ENCODE measurements at places on chromosomes 5 and 9.

- no peak for DNase-seq
These were observed 131.6 kb downstream of the TLR4 start for GRCh38 chr9:117835798-117836197.

GRCh38 chr9:3028535-3028934 lies 184.6 kb upstream of the PUM3 start:
- peak; percentile 33 for DNase-seq

DNA sequence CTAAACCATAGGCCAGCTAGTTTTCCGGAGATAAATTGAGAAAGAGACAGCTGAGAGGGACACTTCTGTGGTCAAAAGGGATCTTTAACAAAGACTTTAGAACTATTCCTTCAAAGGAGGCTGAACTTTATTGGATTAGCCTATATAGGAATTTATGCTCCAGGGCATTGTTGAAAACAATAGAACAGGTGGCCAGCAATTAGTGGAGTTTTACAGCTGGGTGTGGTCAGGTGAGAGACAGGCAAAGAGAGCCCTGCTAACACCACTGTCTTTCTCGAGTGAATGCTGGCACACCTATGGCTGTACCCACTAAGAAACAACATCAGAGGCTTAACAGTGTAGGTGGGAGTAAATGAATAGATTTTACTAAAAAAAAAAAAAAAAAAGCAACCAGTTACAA lies 16.7 kb upstream of the TLR4 start:
- no peak for DNase-seq

DNA sequence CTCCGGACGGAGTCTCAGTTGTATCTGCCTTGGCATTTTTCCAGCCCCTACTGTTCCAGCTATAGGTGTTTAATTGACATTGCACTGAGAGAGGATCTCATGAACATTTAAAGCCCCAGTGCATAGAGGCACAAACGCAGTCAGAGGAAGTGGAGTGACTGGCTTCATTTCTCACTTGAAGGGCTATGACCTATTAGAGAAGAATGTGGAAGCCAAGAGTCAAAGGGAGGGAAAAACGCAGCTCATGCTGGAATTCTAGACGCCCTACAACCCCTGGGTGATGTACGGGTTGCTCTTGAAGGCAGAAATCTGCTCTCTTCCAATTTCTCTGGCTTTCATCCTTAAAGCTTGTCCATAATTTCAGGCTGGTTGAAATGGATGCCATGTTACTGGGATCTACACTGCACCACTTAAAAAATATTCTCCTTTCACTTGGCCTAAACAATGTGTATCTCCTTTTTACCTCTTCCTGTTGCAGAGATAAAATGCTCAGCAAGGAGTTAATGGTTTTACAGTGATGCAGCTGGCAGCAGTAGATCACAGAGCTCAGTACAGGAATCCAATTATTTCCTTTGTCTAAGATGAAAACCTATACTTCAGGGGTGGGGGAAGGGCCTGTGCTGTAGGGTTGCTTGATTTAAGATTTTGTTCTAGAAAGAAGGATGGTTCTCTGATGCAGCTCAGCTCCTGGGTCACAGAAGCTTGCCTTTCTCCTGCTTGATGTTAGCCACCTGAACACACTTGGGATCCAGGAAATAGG lies 61.8 kb upstream of the MAMDC2 start:
- DNase-seq = no peak

- peak; percentile 52 for DNase-seq
These were observed 681 bp downstream of the MAN2A1 start for GRCh38 chr5:109690242-109690974.

DNA sequence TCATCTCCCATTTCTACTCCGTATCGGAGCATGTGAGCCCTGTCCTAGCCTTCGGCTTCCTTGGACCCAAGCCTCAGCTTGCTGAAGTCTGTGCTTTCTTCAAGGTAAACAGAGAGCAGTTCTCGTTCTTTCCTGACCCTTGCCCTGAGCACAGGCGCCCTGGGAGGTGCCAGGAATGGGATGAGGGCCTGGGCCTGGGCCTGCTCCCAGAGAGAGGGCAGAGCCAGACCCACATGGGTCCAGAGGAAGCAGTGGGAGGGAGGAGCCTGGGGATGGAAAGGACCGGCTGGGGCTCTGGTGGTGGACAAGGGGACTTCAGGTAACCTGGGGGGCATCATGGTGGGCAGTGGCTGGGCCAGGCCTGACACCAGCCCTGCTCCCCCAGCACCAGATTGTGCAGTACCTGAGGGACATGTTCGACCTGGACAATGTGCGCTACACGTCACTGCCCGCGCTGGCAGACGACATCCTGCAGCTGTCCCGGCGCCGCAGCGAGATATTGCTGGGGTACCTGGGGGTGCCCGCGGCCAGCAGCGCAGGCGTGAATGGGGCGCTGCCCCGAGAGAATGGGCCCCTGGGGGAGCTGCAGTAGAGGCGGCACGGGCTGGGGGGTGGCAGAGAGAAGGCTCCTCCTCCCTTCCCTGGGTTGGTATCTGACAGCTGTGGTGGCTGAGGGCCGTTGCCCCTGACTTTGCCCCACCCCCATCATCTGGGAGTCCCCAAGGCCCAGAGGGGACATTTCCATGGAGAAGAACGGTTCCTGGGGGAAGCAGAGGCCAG lies 10.9 kb upstream of the DOLPP1 start:
- DNase-seq = no peak

DNA sequence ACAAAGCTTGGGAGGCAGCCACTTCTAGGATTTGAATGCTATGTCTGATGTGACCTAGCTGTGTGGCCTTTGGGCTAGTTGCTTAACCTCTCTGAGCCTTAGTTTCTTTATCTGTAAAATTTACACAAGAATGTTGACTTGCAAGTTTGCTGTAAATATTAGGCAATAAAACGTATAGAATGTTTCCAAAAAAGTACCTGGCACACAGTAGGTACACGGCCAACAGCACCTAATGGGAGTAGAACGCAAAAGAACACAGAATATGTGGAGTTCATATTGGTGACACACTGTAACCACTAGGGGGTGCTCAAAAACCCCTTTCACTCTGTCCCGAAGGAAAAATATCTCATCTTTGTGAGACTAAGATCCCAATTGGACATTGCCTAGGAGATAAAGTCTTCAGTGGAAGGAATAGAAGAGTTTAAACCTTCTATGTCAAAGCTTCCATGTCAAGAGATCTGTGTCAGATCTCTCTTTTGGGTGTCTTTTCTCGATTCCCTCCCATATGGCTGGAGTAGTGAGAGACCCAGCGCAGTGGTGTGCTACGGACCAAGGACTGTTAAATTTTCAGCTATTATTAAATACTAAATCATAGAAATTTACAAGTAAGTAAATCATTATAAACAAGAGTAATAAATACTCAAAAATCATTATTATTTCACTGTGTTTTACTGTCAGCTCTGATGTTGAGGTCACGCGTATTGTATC lies 145.4 kb upstream of the RAD23B start:
- peak; percentile 17 for DNase-seq
